ENCODE measurements at places on chromosomes 4 and X. TPM values are rescaled to one million over a fixed set of nuclear protein-coding genes. Genes with fewer than 3 reads are reported as not detected.

DNA sequence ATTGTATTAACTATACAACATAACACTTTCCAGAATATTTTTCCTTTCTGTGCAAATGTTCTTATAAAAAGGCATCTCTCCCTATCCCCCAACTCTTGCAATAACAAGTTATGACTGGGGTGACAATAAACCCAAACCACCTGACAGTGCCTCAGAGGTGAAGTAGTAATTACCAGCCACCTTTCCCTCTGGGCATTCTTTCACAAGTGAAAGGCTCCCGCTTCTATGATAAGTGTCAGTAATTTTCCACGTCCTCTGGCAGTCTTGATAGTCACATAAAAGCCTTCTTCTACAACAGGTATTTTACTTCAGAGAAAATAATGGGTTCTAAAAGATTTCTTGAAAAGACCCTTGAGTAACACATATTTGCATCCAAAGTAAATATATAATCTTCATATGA is 82.7 kb downstream of the MANBA start:
- no peak for DNase-seq

Gene MAGED1
- total RNA-seq, result 46.7 TPM

- no peak for DNase-seq
Measured at GRCh38 chr4:140777386-140777785, 21.2 kb upstream of the TBC1D9 start.

Gene KLKB1
- total RNA-seq, result 0.96 TPM

DNA sequence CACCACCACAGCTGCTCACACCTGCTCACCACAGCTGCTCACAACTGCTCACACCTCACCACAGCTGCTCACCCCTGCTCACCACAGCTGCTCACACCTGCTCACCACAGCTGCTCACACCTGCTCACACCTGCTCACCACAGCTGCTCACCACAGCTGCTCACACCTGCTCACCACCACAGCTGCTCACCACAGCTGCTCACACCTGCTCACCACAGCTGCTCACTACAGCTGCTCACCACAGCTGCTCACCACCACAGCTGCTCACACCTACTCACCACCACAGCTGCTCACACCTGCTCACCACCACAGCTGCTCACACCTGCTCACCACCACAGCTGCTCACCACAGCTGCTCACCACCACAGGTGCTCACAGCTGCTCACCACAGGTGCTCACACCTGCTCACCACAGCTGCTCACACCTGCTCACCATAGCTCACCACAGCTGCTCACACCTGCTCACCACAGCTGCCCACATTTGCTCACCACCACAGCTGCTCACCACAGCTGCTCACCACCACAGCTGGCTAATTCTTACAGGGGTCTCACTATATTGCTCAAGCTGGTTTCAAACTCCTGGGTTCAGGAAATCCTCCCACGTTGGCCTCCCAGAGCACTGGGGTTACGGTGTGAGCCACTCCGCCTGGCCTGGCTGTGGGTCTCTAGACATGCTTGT is 30.4 kb upstream of the CPLX1 start:
- DNase-seq, result no peak

DNA sequence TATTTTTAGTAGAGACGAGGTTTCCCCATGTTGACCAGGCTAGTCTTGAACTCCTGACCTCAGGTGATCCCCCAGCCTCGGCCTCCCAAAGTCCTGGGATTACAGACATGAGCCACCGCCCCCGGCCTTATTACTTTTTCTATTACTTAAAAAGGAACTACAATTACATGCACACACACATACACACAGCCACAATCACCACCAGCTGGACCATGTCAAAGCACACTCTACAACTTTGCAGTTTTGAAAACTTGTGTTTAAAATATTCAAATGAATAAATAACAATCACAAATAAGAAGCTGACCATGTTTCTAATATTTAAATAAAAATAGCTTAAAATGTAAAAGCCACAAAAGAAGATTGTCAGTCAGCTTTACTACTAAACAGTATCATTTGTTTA is 23.4 kb downstream of the SLC10A7 start:
- DNase-seq, result no peak

Gene GATA1
- not detected for total RNA-seq
